Activated naive CD4-positive, alpha-beta T cell treated with anti-CD3 and anti-CD28 coated beads for 36 hours (primary cell): ENCODE measurements at places on chromosomes 16 and 17.

- no peak for DNase-seq
Measured at GRCh38 chr17:79412110-79412509, 198.7 kb downstream of the RBFOX3 start.

DNA sequence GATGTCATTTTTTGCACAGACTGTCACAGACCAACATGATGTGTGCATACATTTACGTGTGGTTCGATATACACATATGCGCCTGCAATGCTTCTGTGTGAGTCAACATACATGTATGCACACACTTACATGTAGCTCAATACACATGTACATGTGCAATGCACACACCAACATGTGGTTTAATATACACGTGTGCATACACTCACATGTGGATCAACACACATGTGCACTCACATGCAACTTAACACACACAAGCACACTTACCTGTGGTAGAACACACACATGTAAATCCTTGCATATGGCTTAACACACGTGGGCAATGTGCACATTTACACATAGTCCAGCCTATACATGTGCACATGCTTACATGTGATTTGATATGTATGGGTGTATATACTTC is 97.5 kb downstream of the CYLD start:
- DNase-seq, result no peak

DNA sequence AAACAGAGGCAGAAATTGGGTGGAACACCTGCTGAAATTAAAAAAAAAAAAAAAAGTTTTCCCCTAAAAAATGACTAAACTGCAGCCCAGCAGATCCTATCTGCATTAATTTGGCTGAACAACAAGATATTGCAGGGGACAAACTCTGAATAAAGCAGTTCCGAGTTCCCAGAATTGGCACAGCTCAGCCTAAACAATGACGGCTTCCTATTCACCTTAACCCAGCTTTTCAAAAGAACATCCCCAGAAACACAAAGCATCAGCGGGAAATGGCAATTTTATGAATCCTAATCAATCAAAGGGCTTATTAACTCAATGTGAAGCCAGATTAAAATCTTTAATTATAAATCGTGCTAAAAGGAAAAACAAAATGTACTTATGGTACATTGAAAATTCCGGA is 497.8 kb upstream of the ZFHX3 start:
- no peak for DNase-seq

DNA sequence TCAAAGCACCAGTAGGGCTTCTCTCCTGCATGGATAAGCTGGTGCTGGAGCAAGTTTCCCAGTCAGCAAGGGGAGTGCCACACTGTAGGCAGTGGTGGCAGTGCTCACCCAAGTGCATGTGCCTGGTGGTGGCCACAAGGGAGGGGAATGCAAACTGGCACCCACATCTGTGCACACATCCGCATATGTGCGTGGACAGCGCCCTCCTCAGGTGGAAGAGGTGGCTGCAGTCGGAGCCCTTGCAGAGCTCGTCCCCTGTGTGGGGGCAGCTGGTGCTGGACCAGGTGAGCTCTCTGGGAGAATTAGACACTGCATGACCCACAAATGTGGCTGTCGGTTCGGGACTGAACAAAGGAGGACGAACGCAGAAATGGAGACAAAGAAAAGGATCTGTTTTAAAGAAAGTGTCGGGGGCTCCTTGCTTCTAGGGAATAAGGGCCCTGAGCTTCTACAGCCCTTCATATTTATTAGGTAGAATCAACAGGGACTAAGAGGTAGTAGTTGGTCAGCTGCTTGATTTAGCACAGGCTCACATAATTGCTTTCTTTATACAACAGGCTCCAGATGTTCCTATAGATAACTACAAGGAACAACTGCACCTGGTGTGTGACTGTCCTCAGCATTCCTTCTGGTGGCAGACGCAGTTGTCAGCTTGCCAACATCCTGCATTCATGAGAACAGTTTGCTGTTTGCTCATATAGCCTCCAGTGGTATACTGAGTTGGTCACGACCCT is 5.3 kb upstream of the ZNF689 start:
- peak; percentile 91 for DNase-seq

GRCh38 chr16:79215289-79215688 is 385.2 kb downstream of the MAF start:
- no peak for DNase-seq

GRCh38 chr16:88591577-88592021 is 21.4 kb downstream of the ZC3H18 start:
- DNase-seq, result no peak

- no peak for DNase-seq
Measured at GRCh38 chr17:72005332-72006163, 115.3 kb upstream of the SOX9 start.

GRCh38 chr17:9729034-9729650 is 62.2 kb downstream of the DHRS7C start:
- DNase-seq, result peak; percentile 21

GRCh38 chr16:15854906-15855703 is 1.7 kb downstream of the MYH11 start:
- DNase-seq, result no peak

DNA sequence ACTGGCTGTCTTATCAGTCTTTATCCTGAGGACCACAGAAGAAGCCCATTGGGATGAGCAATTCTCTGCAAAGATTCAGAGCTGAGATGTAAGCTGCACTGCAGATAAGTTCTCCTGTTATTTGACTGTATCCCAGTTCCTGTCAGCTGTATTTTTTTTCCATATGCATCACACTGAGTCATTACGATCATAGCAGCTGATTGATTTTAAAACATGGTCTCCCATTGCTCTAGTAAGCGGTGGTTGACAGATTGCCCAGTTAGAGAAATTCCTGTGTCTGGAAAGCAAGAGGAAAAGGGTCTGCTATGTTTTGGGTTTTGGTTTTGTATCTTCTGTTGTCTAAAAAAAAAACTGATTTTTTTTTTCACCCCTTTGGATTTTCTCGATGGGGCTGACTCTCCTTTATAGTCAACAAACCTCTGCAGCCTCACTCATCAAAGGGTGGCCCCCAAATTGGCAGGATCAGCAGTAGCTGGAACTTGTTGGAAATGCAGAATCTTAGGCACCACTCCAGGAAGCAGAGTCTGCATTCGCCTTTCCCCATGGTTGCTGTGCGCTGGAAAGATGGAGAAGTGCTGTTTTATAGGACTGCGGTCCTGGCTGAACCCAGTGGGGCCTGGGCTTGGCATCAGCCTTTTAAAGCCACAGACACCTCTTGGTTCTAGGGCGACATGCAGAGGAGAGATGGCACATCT is 220.1 kb upstream of the MPHOSPH6 start:
- no peak for DNase-seq

DNA sequence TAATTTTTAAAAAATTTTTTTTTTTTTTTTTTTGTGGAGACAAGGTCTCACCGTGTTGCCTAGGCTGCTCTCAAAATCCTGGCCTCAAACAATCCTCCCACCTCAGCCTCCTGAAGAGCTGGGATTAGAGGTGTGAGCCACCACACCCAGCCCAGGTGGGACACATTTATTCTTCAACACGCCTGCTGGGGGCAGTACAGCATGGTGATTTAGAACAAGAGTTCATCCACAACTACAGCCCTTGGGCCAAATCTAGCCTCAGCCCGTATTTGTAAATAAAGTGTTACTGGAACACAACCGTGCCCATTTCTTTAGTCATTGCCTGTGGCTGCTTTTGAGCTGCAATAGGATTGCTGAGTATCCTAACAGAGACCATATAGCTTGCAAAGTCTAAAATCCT is 92.8 kb downstream of the KATNIP start:
- DNase-seq, result peak; percentile 30

DNA sequence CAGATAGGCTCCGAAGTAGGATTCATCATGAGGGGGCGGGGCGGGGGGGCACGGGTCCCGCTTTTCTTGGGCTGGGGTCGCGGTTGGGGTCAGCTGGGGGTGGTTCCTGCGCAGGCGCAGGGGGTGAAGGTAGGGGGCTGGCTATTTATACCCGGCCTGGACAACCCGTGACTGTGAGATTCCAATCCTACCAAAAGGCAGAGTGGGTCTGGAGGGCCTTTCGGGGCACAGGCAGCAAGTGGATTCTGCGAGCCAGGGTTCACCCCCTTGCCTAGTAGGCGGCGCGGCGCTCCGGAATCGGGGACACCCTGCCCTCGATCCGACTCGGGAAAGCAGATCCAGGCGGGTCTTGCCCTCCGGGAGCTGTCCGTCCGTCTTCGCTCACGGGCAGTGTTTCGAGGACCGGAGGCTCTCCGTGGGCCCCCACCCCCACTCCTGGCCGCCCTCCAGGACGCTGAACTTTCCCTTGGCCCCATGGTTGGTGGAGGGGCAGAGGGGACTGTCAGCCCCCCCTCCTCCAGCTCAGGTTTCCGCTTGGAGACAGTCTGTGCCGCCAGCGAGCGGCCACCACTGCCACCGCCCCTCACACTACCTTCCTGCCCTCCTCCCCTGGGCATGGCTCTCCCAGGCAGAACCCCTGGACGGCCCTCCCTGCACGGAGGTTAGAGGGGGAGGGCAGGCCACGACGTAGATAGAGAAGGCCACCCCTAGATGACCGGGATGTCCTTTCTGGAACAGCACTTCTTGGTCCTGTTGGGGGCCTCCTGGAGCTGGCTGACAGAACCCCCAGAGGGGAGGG is 634 bp downstream of the SLC2A4 start:
- DNase-seq, result peak; percentile 16

GRCh38 chr17:60602871-60603270 is 2.9 kb downstream of the PPM1D start:
- DNase-seq, result no peak

GRCh38 chr16:56941092-56941491 is 9.2 kb downstream of the HERPUD1 start:
- no peak for DNase-seq

DNA sequence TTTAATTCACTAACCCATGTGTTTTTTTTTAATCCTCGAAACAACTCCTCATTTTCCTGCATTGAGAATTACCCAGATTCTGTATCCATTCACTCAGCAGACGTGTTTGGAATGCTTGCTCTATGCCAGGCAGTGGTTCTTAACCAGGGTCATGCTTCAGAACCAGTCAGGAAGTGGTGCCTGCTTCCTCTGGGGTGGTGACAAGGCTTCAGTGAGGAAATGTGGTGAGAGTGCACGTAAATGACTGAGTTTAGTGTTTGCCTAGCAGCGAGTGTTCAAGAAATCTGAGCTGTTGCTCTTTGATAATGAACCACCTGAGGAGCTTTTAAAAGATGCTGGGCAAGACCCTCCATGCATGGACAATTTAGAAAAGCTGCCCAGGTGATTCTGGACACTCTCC is 9.9 kb downstream of the ZFP90 start:
- peak; percentile 51 for DNase-seq

DNA sequence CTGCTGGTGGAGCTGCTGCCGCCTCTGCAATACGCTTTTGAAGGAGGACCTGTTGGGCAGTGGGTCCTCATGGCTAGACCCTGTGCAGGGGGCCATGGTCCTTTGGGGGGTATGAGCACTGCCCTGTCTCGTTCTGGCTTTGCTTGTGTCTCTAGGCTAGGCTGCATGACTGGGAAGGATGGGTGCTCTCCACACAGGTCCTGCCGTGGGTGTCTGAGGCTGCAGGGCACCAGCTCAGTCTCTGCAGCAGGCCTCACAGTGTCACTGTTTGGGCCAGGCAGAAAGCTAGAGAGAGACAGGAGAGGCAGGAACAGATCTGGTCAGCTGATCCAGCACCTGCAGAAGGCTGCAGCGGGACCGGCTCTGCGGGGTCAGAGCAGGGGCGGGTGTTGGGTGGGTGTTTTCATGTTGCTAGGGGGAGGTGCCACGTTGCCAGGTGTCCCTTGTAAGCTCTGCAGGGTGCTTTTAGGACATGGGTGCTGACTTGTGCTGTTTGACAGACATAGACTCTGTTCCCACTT is 111.4 kb downstream of the SNX29 start:
- DNase-seq, result peak; percentile 20

GRCh38 chr17:72602517-72603419 is 481.9 kb downstream of the SOX9 start:
- no peak for DNase-seq

DNA sequence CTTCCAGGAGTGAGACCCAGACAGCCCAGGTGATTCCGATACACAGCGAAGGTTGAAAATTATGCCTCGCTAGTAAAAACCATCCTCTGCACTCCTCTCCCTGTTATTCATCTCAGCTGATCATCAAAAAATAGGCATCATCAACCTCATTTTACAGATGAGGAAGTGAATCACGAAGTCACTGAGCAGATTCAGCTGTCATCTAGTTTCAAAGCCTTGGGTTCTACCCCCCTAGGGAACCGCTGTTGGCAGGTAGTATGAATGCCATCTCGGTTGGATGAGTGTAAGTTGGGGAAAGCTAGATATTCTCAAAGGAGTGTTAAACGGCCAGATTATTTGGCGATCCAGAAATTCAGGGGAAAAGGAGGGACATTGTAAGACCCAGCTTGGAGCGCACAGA is 2.0 kb downstream of the CRYM start:
- no peak for DNase-seq

DNA sequence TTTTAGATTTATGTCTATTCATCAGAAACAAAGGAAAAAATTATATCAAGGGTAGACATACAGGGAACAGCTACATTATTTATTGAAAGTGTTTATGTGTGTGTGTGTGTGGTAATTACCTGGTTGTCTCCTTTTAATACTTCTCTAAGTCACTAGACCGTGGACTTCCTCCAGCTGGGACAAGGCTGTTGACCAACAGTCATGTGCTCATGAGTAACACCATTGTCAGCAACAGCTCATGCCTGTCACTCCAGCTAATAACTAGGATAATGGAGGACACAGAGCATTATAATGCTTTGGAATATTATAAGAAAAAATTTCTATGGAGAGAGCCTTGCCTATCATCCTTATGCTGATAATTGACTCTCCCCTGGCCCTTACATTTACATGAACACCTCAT is 125.3 kb upstream of the SALL1 start:
- DNase-seq, result no peak

- no peak for DNase-seq
Measured at GRCh38 chr17:73317513-73318426, 6.0 kb upstream of the CDC42EP4 start.

GRCh38 chr17:40936437-40936971 is 942 bp downstream of the KRT23 start:
- DNase-seq, result no peak

DNA sequence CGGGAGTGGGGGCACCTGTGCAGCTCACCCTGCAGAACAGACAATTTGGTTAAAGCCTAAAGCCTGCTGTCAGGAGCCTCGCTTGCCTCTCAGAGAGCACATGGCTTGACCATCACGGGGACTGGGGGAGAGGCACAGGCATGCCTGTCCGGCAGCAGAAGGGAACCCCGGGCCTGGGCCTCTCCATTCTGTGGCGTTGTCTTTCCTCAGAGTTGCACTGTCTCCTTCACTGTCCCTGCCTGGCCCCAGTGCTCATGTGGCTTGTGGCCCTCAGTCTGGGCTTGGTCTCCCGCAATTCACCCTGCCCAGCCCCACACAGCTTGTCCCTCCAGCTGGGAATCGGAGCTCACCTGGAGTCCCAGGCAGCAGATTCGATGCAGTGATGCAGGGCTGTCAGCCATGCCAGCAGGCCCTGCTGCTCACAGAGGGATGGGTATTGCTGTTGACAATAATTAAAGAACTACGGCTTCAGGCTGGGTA is 189.9 kb downstream of the SEC14L1 start:
- no peak for DNase-seq
